Islet precursor cell (in vitro differentiated cells): ENCODE measurements at places on chromosomes 6 and 20.

GRCh38 chr20:40493071-40493470 is 196.0 kb downstream of the MAFB start:
- no peak for DNase-seq

DNA sequence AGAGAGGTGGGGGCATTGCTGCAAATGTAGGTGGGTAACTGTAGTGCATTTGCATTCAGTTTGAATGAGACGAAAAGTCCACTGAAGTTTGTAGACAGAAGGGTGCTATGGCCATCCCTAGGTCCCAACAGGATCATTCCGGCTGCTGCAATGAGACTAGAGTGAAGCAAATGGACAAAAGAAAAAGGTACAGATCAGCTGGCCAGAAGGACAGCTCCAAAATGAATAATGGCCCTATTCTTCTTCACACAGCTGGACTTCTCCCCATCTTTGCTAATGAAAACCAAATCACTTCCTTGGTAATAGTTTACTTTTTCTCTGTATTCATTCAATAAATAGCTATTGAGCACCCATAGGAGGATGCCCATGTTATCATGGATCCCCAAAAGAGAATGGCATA is 56.4 kb upstream of the TPD52L1 start:
- no peak for DNase-seq

DNA sequence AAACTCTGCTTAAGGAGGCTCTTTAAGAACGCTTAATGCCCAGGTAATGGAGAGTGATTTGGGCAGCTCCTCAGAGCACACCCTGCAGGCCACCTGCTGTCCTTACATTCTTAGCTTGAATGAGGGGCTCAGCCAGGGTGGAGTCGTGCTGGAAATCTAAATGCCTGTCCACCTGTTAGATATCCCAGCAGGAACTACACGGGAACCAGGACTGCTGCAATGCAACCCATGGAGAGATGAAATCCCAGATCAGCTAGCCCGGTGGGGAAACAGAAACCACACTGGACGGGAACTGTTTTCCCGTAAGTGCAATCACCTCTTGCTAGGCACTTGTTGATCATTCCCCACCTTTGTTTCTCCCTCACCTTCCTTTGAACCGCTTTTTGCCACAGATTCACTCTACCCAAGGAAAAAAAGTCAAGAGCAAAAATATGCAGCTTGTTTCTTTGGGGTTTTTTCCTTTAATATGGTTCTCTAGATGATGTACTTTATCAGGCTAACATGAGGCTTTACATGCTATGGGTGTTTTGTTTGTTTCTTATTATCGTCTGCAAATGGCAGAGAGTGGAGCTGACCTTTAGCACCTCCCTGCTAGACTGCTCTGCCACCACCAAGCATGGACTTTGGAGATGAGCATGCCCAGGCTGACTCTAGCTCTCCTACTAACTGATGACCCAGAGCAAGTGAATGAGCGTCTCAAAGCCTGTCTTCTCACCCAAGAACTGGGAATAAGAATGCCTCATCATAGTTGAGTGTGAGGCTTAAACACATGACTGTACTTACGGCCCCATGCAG is 125.9 kb upstream of the TNFAIP3 start:
- DNase-seq = no peak

GRCh38 chr6:13175759-13176158 is 152.6 kb downstream of the TBC1D7 start:
- DNase-seq = no peak

DNA sequence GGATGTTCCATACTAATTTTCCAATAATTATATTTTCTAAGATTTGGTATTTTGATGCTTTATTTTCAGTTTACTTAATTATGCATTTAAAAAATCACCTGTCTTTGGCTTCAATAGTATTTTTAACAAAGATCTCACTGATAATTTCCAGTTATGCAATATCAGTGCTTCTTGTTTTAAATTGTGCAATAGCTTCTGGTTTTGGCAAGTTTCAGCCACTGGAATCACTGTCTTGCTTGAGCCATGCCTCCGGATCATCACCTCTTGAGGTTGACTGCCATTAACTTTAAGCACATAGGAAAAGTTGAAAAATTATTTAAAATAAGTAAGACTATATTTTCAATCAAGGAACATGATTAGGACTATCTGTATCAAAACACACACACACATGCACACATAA is 1242.1 kb downstream of the HACE1 start:
- DNase-seq = no peak
